ENCODE measurements at places on chromosomes 5 and 9.
A peak's percentile ranks its signal among the peaks of the same experiment; 100 is the strongest.

DNA sequence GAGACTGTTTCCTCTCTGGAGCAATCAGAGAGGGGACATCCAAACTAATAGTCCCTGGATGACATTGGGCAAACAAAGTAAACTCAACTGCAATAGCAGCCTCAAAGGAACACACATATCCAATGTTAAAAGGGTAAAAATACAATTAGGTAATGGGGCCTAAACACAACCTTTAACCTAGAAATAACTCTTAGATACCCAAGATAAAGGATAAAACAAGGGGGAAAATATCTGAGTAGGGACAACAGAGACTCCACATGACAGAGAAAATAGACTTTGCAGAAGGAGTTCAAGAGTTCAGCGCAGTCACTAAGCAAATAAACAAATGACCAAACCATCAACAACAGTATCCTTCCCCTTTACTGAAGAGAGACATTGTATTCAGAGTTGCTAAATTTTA, 149.3 kb downstream of the FBXO4 start:
- DNase-seq: no peak

- DNase-seq: no peak
Observed at GRCh38 chr5:85170183-85170582, 785.5 kb upstream of the EDIL3 start.

GRCh38 chr5:140207250-140207964, 32.4 kb downstream of the CYSTM1 start:
- no peak for DNase-seq

DNA sequence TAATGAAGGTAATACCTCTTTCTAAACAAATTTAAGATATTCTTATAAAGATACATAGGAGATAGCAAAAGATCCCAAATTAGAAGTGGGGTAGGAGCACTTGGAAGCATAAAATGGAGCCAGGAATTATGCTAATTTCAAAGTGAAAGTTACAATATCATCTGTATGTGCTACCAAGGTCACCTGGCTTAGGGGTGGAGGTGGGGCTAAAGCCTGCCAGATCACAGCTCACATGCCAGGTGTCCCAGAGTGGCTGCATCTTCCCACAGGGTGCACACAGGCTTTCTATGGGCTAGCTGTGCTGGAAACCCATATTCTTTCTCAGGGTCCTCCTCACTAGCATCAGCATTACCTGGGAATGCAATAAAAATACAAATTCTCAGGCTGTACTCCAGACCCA, 118.2 kb upstream of the TXNDC8 start:
- no peak for DNase-seq

DNA sequence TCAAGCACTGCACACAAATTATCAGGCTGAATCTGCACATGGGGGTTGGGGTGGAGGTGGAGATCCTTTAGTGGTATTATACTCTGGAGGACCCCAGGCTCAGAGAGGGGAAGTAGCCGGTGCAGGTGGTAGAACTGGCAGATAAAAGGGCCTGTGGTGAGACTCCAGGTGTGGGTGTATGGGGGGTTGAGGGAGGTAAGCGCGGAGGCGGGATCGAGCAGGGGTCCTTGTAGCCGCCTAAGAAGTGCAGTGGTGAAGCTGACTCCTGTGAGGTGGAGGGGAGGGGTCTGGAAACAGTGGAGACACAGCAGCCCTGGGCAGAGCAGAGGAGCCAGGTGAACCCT, 841 bp downstream of the ACSL6 start:
- no peak for DNase-seq

GRCh38 chr5:122757285-122757684, 17.6 kb upstream of the SNX2 start:
- no peak for DNase-seq

DNA sequence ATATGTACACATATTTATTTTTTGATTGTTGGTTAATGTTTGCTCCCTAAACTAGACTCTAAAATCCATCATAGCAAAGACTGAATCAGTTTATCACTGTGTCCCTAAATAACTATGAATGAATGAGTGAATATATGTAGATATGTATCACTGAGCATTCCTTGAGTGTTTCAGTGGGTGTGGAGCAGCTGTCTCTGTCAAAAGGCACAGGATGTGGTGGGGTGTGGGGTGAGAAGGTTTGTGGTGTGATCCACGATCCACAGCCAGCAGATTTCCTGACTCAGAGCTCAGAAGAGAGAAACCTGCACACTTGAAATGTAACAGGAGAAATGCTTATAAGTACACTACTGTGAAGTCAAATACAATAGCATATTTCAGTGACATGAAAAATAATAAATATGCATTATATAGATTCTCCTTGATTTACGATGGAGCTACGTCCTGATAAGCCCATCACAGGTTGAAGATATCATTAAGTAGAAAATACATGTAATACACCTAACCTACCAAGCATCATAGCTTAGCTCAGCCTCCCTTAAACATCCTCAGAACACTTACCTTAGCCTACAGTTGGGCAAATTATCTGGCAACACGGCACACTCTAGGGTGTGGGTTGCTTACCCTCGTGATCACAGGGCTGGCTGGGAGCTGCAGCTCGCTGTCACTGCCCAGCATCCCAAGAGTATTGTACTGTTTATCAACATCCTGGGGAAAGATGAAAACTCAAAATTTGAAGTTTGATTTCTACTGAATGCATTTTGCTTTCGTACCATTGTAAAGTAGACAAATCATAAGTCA, 287.0 kb downstream of the GAS1 start:
- peak; percentile 91 for DNase-seq

- no peak for DNase-seq
Observed at GRCh38 chr5:11146171-11146570, 385.1 kb upstream of the DAP start.

GRCh38 chr5:138033907-138034306, 1.0 kb upstream of the FAM13B start:
- peak; percentile 77 for DNase-seq

- no peak for DNase-seq
Observed at GRCh38 chr5:116495786-116496357, 78.8 kb downstream of the SEMA6A start.

GRCh38 chr5:62326302-62326701, 20.3 kb downstream of the KIF2A start:
- no peak for DNase-seq
